ENCODE measurements at places on chromosomes 7 and 10.

DNA sequence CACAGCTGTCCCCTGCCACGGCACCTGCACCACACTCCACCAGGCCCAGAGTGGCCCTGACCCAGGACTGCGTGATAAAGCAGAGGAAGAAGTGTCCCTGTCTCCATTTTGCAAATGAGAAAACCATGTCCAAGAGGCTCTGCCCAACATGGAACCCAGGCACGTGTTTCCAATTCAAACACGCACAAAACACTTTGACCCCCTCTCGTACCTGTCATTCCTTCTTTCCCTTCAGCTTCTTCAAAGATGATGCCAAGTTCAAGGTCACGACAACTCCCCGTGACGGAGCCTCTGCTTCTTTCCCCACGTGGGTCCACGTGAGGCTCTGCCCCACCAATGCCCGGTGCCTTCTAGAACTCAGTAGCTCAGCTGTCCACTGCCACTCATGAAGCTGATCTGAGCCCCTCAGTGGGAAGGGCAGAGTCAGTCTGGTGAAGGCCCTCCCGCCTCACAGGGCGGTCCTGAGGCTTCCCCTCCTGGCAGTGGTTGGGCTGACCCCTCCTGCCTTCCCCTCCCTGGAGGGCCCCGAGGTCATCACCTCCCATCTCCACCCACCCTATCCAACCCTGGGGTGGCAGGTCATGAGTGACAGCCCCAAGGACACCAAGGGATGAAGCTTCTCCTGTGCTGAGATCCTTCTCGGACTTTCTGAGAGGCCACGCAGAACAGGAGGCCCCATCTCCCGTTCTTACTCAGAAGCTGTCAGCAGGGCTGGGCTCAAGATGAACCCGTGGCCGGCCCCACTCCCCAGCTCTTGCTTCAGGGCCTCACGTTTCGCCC, 19.0 kb downstream of the CALML5 start:
- DNase-seq: no peak
- H3K4me3 ChIP-seq: no peak overlapping the region
- peaks cover 3% of the 10 kb centered on the region for H3K4me1 ChIP-seq
- no peaks in the 10 kb centered on the region for H3K36me3 ChIP-seq
- no peaks in the 10 kb centered on the region for H3K27me3 ChIP-seq

DNA sequence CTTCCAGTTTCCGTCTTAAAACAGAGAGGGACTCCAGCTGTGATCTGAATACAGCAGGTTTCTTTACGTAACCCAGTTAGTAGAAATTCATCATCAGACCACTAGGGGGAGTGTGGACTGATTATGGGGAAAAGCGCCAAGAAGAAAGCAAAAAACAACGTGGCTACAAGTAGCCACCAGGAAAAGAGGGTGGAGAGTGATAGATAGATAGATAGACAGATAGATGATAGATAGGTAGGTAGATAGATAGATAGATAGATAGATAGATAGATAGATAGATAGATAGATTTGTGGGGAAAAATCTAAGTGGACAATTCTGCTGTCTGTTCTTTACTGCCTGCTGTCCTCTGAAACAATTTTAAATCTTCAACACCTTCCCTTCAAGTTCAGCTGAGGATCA, 12.7 kb upstream of the AKR1B10 start:
- no peaks in the 10 kb centered on the region for H3K4me1 ChIP-seq
- no peak overlapping the region for H3K4me3 ChIP-seq
- no peak overlapping the region for H3K27ac ChIP-seq
- H3K27me3 ChIP-seq: no peaks in the 10 kb centered on the region

GRCh38 chr7:40175725-40176510, 41.1 kb downstream of the SUGCT start:
- H3K4me3 ChIP-seq: no peak overlapping the region
- H3K4me1 ChIP-seq: no peaks in the 10 kb centered on the region
- H3K27ac ChIP-seq: no peak overlapping the region
- no peaks in the 10 kb centered on the region for H3K36me3 ChIP-seq
- no peak for DNase-seq

DNA sequence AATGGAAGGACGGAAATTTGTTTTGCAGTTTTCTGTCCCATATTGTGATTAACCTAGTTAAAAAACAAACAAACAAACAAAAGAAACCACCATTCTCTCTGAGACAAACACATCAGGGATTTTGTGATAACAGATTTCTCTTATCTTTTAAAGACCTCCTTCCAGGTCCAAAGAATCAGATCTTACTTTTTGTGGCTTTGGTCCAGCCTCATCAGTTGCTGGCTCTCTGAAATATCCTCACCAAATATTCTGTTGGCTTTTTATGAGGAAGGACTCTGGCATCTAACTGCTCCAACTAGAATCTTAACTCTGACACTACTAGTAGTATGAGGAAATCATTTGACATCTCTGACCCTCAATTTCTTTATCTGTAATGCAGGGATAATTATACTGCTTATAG, 4.8 kb downstream of the FAM204A start:
- no peak overlapping the region for H3K27ac ChIP-seq
- peaks cover 7% of the 10 kb centered on the region for H3K36me3 ChIP-seq
- no peak overlapping the region for H3K4me3 ChIP-seq
- no peaks in the 10 kb centered on the region for H3K4me1 ChIP-seq
- no peaks in the 10 kb centered on the region for H3K27me3 ChIP-seq

- H3K27ac ChIP-seq: no peak overlapping the region
- H3K36me3 ChIP-seq: no peaks in the 10 kb centered on the region
- no peaks in the 10 kb centered on the region for H3K4me1 ChIP-seq
- DNase-seq: no peak
Observed at GRCh38 chr10:60123172-60123571, 216.8 kb upstream of the CCDC6 start.
